ENCODE measurements at places on chromosomes 16 and 17. TPM values are rescaled to one million over a fixed set of nuclear protein-coding genes. Genes with fewer than 3 reads are reported as not detected.

DNA sequence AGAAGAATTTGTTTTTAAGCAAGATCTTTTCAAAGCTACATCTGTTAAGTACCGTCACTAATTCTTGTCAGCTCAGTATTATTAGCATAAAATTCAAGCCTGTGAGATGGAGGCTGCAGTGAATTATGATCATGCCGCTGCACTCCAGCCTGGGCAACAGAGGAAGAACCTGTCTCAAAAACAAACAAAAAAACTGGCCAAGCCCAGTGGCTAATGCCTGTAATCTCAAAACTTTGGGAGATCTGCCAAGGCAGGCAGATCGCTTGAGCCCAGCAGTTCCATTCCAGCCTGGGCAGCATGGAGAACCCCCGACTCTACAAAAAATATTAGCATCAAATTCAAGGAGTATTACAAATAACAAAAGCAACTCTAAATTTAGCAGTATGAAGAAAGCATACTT is 88.0 kb downstream of the STXBP4 start:
- no peaks in the 10 kb centered on the region for H3K27me3 ChIP-seq
- H3K4me1 ChIP-seq: peaks cover 6% of the 10 kb centered on the region
- peak; percentile 54 for DNase-seq
- H3K36me3 ChIP-seq: no peaks in the 10 kb centered on the region
- H3K4me3 ChIP-seq: no peak overlapping the region

DNA sequence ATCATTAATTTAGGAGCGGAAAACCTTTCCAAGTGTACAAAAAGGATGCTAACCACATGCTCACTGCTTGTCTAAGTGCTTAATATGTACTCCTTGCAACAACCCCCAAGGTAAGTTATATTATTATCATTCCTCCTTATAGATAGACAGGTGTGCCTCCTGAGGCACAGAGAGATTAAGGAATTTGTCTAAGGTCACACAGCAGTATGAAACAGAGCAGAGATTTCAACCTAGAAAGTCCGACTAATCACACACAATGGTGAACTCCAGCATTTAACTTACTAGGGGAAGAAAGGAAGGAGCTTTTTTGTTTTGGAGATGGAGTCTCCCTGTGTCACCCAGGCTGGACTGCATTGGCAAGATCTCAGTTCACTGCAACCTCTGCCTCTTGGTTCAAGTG is 37.0 kb upstream of the USP7 start:
- H3K4me3 ChIP-seq: no peak overlapping the region
- no peaks in the 10 kb centered on the region for H3K36me3 ChIP-seq
- no peak for DNase-seq
- no peak overlapping the region for H3K27ac ChIP-seq
- no peaks in the 10 kb centered on the region for H3K4me1 ChIP-seq

- H3K27ac ChIP-seq: peak overlapping the region; percentile 89
- no peaks in the 10 kb centered on the region for H3K36me3 ChIP-seq
- peaks cover 58% of the 10 kb centered on the region for H3K4me1 ChIP-seq
- H3K27me3 ChIP-seq: no peaks in the 10 kb centered on the region
- peak; percentile 92 for DNase-seq
These were observed 23.4 kb upstream of the MPRIP start for GRCh38 chr17:17018612-17019429.

DNA sequence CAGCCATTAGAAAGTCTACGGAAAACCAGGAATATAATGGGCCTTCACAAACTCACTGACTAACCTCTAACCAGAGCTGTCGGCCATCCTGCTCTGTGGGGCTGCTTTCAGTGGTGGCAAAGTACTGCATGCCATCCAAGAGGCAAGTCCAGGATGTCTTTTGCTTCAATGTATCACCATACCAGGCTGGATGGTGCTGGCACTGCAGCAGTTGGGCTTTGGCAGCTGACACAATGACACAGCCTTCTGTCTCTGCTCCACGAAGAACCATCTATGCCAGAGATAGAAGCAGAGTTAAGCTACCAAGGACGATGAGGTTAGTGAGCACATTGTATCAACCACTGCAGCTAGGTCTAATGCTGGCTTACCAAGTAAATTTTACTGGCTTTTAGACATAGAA is 9.7 kb upstream of the RSKR start:
- H3K4me1 ChIP-seq: peaks cover 5% of the 10 kb centered on the region
- H3K36me3 ChIP-seq: peaks cover 42% of the 10 kb centered on the region
- DNase-seq: no peak
- no peaks in the 10 kb centered on the region for H3K27me3 ChIP-seq

DNA sequence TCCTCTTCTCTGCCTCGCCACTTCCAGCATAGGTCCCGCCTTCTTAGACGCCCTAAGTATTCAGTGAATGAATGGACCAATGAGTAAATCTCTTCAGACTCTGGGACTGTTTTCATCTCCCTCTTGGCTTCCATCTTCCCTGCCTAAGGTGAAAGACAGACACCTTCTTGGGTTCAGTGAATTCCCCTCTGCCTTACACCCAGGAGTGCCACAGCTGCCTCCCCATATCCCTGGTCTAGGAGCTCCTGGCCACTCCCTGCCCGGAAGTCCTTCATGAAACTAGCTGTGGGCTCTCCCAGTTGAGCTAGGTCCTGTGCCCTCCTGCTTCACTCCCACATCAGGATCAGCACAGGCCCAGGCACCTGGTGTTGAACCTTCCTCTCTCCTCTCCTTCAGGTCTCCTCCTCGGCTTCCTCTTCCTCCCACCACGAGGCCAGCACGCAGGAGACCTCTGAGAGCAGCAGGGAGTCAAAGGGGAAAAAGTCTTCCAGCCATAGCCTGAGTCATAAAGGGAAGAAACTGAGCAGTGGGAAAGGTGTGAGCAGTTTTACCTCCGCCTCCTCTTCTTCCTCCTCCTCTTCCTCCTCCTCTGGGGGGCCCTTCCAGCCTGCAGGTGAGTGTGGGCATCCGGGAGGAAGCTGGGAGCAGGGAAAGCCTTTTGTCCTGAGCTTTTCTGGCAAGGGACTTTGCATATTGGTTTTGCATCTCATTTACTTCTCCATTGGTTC is 10.3 kb downstream of the MLLT6 start:
- H3K4me1 ChIP-seq: peaks cover 30% of the 10 kb centered on the region
- DNase-seq: no peak
- H3K36me3 ChIP-seq: peaks cover 16% of the 10 kb centered on the region
- no peaks in the 10 kb centered on the region for H3K27me3 ChIP-seq
- H3K4me3 ChIP-seq: no peak overlapping the region

- H3K4me1 ChIP-seq: peaks cover 4% of the 10 kb centered on the region
- DNase-seq: peak; percentile 13
- H3K36me3 ChIP-seq: no peaks in the 10 kb centered on the region
- no peak overlapping the region for H3K4me3 ChIP-seq
These were observed 244.4 kb downstream of the HS3ST3B1 start for GRCh38 chr17:14545156-14545906.

Gene IL21R
- total RNA-seq: 0.26 TPM

Gene TBX6
- 2.6 TPM for total RNA-seq

DNA sequence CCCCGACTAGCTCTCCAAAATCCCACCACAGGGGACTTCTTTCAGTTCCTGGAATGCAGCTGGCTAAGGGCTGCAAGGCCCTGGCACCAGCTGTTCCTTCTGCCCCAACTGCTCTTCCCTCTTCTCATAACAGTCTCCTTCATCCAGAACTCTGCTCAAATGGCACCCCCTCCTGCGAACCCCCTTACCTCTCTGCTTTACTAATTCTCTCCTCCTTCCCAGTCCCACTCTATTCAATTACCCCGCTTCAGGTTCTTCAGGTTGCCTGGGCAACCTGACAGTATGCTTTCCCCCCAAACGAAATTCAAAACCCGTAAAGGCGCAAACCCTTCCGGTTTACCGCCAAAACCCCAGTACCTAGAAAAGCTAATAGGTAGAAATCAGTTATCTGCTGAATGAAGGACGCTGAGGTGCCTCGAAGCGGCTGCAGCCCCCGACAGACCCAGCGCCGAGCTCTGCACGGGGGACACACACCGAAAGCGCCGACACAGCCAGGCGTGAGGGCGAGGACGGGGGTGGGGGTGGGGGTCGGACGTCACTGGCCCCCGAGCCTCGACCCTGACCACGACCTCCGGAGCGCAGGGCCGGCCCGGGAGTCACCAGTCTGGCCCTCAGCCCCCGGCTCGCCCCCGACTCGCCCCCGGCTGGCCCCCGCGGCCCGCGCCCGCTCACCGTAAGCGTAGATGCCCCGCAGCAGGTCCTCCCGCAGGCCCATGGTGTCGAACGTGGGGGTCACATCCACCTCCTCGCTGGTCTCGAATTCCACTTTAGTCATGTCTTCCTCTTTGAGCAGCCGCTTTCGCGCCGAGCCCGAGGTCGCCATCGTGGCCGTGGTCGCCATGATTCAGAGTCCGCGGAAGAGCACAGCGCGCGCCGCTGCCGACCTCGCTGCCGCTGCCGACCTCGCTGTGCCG is 550 bp downstream of the EIF4A3 start:
- peaks cover 12% of the 10 kb centered on the region for H3K36me3 ChIP-seq
- no peaks in the 10 kb centered on the region for H3K27me3 ChIP-seq
- peaks cover 17% of the 10 kb centered on the region for H3K4me1 ChIP-seq
- H3K27ac ChIP-seq: peak overlapping the region; percentile 95

Gene TMEM204
- 23.6 TPM for total RNA-seq

- H3K4me3 ChIP-seq: no peak overlapping the region
- H3K27ac ChIP-seq: no peak overlapping the region
- peak; percentile 58 for DNase-seq
- no peaks in the 10 kb centered on the region for H3K36me3 ChIP-seq
These were observed 631 bp downstream of the KREMEN2 start for GRCh38 chr16:2964475-2965336.

- H3K36me3 ChIP-seq: no peaks in the 10 kb centered on the region
- H3K27me3 ChIP-seq: no peaks in the 10 kb centered on the region
These were observed 17.1 kb downstream of the SAP30BP start for GRCh38 chr17:75684249-75684648.

DNA sequence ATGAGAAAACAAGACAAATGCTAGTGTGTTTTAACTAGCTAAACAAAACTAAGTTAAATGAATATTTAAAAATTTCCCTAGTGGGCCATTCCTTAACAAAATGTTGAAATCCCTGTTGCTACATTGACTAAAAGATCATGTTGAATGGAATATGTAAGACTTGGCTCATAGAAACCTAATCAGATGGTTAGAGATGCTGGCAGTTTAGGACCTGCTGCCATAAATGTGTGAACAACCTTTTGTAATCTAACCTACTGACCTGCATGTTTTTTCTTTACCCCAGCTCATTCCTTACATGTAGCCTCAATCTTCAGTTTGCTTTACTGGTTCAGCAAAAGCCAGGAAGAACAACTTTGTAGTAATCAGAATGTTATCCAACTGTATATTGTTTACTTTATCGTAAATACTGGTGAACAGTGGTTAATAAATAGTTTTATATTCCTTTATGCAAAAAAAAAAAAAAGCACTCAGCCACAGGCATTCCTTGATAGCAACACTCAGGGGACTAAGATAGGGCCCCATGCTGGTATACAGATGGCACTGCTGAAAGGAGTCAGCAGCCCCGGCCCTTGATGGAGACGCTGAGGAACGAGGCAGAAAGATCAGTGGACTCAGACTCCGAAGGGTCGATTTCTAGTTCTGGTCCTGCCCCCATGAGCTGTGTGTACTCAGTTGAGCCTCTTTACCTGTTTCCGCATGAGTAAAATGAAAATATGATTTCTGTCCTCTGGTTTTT is 78.2 kb downstream of the MARF1 start:
- no peaks in the 10 kb centered on the region for H3K27me3 ChIP-seq
- H3K4me3 ChIP-seq: no peak overlapping the region
- H3K27ac ChIP-seq: no peak overlapping the region
- H3K36me3 ChIP-seq: no peaks in the 10 kb centered on the region
- H3K4me1 ChIP-seq: no peaks in the 10 kb centered on the region

Gene CES1
- total RNA-seq: 19.1 TPM

- no peaks in the 10 kb centered on the region for H3K36me3 ChIP-seq
- peak; percentile 37 for DNase-seq
These were observed 10.4 kb upstream of the WFDC1 start for GRCh38 chr16:84284154-84284722.

DNA sequence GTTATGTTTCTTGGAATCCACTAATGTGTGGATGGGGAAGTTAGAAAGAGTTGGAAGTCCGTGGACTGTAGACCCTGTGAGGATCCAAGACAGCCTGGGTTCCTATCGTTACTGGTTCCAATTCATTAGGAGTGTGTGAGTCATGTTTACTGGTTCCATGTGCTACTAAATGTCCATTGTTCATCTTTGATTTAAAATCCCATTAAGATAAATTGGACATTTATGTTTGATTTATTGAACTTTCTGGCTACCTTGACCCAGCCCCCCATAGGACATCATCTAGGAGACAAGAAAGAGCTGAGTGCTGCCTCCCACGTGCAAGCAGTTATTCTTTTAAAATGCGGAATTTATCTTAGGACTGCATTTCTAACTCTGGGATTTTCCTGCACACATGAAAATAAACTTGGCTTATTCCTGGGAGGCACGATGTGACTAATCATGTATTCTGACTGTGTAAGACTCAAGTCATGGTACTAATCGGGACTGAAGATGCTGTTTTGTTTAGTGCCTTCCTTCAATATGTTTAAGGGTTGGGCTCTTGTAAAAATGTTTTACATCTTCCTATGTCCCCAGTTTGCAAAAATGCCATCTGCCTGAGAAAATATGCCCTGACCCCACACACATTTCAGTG is 53.4 kb downstream of the RGS9 start:
- H3K4me1 ChIP-seq: no peaks in the 10 kb centered on the region
- H3K36me3 ChIP-seq: no peaks in the 10 kb centered on the region
- H3K27ac ChIP-seq: no peak overlapping the region
- no peak overlapping the region for H3K4me3 ChIP-seq
- DNase-seq: no peak

Gene FNDC8
- total RNA-seq: not detected

- peaks cover 9% of the 10 kb centered on the region for H3K27me3 ChIP-seq
- no peaks in the 10 kb centered on the region for H3K36me3 ChIP-seq
- no peaks in the 10 kb centered on the region for H3K4me1 ChIP-seq
- no peak for DNase-seq
These were observed 5.4 kb upstream of the TBX21 start for GRCh38 chr17:47727704-47728036.

Gene MARVELD3
- total RNA-seq: 14.5 TPM

- H3K27ac ChIP-seq: no peak overlapping the region
- no peaks in the 10 kb centered on the region for H3K36me3 ChIP-seq
- DNase-seq: no peak
- no peaks in the 10 kb centered on the region for H3K27me3 ChIP-seq
- H3K4me3 ChIP-seq: no peak overlapping the region
These were observed 15.4 kb upstream of the ENPP7 start for GRCh38 chr17:79715098-79715942.

Gene CHST5
- not detected for total RNA-seq

- no peak overlapping the region for H3K4me3 ChIP-seq
- H3K27me3 ChIP-seq: no peaks in the 10 kb centered on the region
- H3K27ac ChIP-seq: peak overlapping the region; percentile 83
- H3K36me3 ChIP-seq: no peaks in the 10 kb centered on the region
These were observed 5.0 kb upstream of the NAGLU start for GRCh38 chr17:42530952-42531454.

- H3K27me3 ChIP-seq: no peaks in the 10 kb centered on the region
- H3K27ac ChIP-seq: no peak overlapping the region
- no peak for DNase-seq
- H3K4me1 ChIP-seq: no peaks in the 10 kb centered on the region
- peaks cover 13% of the 10 kb centered on the region for H3K36me3 ChIP-seq
These were observed 24.5 kb downstream of the NPLOC4 start for GRCh38 chr17:81612172-81612970.

- no peak overlapping the region for H3K4me3 ChIP-seq
- H3K27ac ChIP-seq: no peak overlapping the region
- peaks cover 7% of the 10 kb centered on the region for H3K36me3 ChIP-seq
- H3K27me3 ChIP-seq: no peaks in the 10 kb centered on the region
These were observed 96.0 kb downstream of the ZFHX3 start for GRCh38 chr16:72951916-72952315.

GRCh38 chr16:15644267-15644961 is 1.5 kb upstream of the MARF1 start:
- no peaks in the 10 kb centered on the region for H3K36me3 ChIP-seq
- no peak overlapping the region for H3K4me3 ChIP-seq
- H3K27ac ChIP-seq: peak overlapping the region; percentile 7
- no peak for DNase-seq
- no peaks in the 10 kb centered on the region for H3K27me3 ChIP-seq
- peaks cover 25% of the 10 kb centered on the region for H3K4me1 ChIP-seq

Gene TBC1D3D
- not detected for total RNA-seq
